ENCODE measurements at places on chromosomes 2 and 18.

GRCh38 chr2:218392891-218393462 lies 6.7 kb upstream of the CTDSP1 start:
- DNase-seq, result no peak

GRCh38 chr18:63421514-63421913 lies 762 bp downstream of the VPS4B start:
- DNase-seq, result no peak

DNA sequence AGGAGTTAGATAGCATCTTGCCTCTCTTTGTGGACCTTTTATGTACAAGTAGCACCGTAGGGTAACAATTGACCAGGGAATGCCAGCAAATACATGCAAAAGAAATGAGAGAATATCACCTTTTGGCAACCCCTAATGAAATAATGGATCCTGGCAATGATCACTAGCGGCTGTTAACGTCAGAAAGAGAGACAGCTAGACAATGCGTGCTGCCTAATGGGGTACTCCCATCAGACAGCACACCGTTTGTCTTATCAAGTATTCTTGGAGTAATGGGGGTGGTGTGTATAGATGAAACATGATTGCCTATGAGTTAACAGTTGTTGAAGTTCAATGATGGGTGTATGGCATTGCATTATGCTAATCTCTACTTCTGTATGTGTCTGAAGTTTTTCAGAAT lies 1.6 kb downstream of the ELAC1 start:
- DNase-seq, result no peak

DNA sequence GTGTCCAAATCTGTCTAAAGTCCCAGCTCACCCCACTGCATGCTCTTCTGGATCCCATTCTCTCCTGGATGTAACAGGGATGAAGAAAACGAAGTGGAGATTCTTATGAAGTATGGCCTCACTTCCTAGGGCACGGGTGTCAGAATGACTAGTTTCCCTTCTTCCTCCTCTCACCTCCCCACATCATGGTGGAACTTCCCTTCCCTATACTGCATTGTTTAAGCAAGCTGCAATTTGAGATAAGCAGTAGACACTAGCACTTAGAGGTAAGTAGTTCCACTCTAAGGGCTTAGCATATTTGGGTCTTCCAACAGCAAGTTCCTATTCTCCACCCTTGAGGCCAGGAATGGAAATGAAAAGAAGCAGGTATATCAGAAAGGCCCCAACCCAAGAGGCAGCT lies 29.7 kb downstream of the SLC4A5 start:
- no peak for DNase-seq

DNA sequence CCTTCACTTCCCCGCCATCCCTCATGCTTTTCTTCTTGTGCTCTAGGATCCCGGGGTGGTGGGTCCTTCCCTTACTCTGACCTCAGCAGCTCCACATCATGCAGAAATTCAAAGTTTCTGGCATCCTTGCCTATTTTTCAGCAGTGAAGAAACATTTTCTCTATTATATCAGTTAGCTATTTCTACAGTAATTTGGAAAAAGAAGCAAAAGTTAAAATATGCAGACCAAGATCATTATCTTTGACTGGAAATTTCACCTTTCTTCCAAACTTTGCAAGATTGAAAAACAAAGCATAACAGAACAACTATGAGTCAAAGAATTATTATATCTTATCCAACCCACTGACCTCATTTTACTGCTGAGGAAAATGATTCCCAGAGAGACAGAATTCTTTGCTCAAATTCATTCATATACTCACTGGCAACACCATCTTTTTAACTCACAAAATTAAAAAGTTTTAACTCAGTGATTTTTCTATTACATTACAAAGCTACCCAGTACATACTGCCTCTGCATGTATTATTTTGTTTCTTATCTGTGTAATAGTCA lies 40.5 kb downstream of the ANTXR1 start:
- no peak for DNase-seq

- DNase-seq, result no peak
Measured at GRCh38 chr2:201938156-201938775, 95.4 kb upstream of the FZD7 start.

GRCh38 chr18:58254873-58255511 lies 211.0 kb downstream of the NEDD4L start:
- no peak for DNase-seq

- no peak for DNase-seq
Measured at GRCh38 chr2:232333361-232334135, 45.0 kb upstream of the ALPP start.

- no peak for DNase-seq
Measured at GRCh38 chr2:44707945-44708660, 233.4 kb upstream of the SIX3 start.

All from smooth muscle cell of the brain vasculature (primary cell).